ENCODE measurements at places on chromosomes 13 and 19.

DNA sequence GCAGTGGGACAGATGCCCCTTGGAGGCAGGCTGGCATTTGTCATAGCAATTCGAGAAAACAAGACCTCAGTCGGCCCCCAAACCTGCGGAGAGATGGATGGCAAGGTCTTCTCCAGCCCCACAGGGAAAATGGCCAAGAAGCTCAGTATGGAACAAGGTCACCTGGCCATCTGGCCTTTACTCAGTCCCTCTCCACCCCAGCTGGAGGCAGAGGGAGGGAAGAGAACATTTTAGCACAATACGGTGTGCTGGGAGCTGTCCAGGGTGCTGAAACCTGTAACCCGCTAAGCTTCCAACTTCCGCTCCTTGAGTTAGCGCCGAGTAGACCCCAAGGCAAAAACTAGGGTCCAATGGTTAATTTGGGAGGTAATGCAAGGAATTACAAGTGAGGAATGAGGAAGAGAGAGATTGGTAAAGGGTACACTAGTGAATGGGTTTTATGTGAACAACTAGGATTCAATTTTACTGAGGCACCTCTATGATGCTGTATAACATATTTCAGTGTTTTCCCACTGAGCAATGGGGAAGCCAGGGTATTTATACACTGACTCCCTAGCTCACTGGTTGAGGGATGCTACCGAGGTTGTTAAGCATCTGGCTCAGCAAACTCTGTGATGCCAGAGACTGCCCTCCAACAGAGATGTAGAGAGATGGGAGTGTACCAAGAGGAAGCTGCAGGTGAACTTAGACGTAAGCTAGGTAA lies 64.3 kb downstream of the CACNA1A start:
- peak; percentile 23 for DNase-seq

DNA sequence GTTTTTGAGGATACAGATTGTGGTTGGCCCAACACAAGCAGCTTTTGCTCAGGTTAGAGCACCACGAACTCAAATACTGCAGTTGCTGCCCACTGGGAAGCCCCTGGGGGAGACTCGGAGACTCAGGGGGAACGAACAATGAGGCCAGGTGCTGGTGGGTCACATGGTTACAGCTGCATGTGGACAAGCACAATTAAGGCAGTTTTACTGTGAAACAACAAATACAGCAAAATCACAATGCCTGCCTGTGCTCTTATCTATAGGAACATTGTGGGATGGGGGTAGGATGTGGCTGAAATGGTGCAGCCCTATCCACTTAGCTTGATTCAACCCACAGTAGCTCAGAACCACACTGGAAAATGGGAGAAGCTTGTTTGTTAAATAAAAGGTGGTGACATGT lies 119.7 kb upstream of the SPATA13 start:
- DNase-seq: no peak

DNA sequence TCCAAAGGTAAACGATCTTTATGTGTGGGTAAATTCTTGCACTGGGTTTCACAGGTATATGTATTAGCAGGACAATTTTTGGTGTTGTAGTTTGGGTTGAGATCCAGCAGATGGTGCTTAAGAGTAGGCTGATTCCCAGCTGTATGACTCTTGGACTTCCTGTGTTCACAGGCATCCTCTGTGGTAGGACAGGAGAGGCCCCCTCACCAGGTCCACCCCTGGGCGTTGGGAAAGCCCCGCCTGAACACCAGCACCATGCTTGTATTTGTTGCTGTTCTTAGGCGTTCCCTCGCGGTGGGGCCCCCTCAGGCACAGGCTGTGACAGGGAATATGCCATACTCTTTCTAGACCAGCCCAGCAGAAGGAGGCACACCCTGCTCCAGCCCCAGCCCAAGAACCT lies 49.5 kb upstream of the PCDH17 start:
- no peak for DNase-seq

GRCh38 chr13:97328222-97328790 lies 105.7 kb upstream of the RAP2A start:
- DNase-seq: no peak

DNA sequence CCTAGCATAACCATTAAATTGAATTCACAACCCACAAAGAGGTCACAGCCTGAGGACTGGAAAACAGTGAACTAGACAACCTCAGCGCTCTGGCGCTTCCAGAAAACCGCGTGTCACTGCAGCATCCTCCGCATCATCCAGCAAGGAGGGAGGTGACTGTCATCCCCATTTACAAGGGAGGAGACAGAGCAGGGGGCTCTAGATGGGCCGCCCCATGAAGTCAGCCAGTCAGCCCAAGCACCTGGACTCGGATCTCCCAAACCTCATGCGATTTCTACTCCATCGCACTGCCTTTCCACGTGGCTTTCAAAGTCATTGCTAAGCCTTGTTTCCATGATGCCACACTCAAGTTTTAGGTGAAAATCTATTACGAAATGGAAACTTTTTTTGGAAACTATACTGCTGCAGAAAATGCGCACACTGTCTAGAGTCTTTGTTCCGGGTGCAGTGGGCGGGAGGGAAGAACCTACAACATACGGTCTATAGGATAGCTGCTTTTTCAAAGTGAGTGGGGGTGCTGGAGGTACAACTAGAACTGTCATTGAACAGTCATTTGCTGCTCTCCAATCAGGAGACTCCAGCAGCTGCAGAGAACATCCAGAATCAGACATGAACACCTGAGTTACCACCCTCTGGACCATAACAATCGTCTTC lies 2.8 kb downstream of the AP3D1 start:
- DNase-seq: no peak

- DNase-seq: no peak
Observed at GRCh38 chr19:45144431-45145269, 16.1 kb downstream of the NKPD1 start.

- peak; percentile 38 for DNase-seq
Observed at GRCh38 chr13:48975101-48975855, 434 bp upstream of the FNDC3A start.

GRCh38 chr13:20672772-20673171 lies 30.7 kb upstream of the IL17D start:
- no peak for DNase-seq

DNA sequence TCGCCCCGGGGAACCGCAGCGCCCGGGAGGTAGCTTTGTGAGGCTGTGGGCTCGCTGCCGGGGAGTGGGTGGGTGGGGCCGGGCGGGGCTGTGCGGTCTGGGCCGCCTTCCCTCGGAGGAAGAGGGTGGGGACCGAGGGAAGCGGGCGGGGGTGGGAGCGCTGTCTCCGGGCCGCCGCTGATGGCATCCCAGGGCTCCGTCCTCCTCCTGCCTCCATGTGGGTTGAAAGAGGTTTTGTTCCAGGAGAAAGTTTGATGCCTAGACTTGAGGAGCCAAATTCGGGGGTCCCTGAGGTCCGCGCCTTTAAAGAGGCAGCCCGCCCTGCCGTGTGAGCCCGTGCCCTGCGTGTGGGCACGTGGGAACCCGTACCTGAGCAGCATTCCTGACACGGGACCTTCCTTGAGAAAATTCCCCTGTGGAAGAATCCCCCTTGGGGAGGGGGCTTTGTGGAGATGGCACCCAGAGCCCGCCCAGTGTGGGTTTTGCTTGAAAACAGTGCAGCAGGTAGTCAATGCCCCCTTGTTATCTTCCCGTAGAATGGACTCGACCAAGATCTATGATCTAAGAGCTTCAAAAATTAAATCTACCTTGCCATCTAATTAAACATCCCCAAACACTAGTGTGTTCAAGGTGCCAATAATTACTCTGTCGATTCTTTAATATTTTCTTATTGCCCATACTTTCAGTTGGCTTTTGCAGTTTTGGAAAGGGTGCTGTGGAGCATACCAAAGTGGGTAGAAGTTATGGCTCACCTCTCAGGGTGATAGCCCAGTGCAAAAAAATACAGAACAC lies 107.8 kb downstream of the RXFP2 start:
- no peak for DNase-seq

DNA sequence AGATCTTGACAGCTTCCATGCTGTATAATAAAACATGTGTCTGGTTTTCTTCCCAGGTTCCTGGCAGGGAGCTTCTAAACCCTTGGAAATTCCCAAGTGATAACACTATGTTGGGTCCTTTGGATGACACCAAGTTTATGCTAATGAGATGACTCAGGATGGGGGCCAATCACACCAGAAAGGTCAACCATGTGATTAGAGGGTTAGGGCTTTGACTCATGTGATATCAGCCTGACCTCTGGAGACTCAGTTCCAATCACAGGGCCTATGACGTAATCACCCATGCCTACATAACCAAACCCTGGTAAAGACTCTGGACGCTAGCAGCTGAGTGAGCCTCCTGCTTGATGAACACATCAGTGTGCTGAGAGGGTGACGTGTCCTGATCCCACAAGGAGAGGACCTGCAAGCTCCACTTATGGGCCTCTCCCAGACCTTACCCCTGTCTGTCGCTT lies 203.6 kb downstream of the DCLK1 start:
- no peak for DNase-seq

- DNase-seq: no peak
Observed at GRCh38 chr13:25915840-25916518, 135.8 kb downstream of the SHISA2 start.
